Motor neuron (in vitro differentiated cells): ENCODE measurements at places on chromosomes 2 and 18. TPM values are rescaled to one million over a fixed set of nuclear protein-coding genes. Genes with fewer than 3 reads are reported as not detected.

The HDAC4 gene
- total RNA-seq = 16.2 and 18.5 TPM in 2 replicates

DNA sequence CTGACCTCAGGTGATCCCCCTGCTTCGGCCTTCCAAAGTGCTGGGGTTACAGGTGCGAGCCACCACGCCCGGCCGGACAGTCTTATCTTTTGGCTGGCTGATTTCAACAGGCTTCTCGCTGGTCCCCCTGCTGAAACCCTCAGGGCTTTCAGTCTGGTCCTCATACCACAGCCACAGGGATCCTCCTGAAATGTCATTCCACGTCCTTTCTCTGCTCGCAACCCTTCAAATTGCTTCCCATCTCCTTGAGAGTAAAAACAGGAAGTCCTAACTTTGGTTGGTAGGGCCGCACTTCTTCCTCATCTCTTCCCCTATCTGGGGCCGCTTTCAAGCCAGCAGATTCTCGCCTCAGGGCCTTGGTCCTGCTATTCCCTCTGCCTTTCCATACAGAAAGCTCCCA, 1.4 kb upstream of the CAB39 start:
- no peak for ATAC-seq

DNA sequence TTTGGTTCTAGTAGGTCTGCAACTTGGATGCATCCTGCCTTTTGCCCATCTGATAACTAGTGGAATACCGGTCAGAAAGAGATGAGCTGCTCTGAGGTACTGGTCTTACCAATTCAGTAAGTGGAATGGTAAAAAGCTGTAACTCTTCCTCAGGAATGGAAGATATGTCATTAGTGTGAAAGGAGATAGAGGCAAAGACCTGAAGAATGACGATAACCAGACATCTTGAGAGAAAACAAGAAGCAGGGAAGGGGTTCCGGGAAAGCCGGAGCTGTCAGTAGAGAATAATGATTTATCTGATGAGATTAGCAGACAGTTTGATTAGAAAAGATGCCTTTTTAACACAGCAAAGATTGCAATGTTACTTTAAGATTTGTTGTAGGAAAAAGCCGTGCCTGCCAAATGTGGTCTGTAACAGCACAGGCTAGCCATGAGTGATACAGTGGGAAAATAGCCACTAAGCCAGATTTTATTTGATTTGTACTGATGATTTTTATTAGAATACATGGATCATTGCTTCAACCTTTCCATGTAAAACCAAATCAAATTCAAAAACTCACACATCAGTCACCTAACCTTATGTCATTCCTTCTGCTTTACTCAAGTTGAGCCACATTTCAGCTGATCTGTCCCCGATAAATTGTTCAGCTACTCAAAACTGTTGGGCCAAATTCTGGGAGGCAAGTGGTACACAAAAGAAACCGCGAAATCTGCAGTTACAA, 110.0 kb downstream of the TCF4 start:
- ATAC-seq = peak; percentile 58

- ATAC-seq = no peak
Observed at GRCh38 chr2:165161510-165161909, 42.3 kb downstream of the SCN3A start.

DNA sequence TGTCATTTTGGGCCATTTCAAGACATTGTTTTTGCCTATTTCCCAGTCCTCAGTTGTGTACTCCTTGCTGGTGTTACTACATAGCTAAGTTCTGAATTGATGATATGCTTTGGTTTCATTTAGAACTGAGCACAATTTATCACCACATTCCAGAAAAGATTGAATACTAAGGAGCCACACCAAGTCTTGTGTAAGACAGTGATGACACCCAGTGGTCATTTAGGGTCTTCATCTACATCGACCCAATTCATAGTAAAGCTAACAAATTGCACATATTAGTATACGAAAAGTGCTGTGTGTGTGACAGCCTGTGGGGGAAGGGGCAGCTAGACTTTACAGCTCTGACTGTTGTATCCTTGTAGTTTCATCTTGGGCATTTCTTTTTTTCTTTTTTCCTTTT, 10.9 kb upstream of the DLX2 start:
- no peak for ATAC-seq

- no peak for ATAC-seq
Observed at GRCh38 chr18:63316612-63317555, 2.7 kb downstream of the BCL2 start.

DNA sequence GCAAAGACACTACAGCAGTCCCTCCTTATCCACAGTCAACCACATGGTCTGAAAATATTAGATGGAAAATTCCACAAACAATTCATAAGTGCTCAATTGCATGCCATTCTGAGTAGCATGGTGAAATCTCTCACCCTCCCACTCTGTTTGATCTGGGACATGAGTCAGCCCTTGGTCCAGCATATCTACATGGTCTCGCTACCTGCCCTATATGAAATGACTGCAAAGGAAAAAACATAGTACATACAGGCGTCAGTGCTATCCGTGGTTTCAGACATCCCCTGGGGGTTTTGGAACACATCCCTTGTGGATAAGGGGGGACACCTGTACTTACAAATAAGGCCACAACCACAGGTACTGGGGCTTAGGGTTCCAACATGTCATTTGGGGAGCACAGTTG, 73.7 kb downstream of the CABLES1 start:
- ATAC-seq = no peak

DNA sequence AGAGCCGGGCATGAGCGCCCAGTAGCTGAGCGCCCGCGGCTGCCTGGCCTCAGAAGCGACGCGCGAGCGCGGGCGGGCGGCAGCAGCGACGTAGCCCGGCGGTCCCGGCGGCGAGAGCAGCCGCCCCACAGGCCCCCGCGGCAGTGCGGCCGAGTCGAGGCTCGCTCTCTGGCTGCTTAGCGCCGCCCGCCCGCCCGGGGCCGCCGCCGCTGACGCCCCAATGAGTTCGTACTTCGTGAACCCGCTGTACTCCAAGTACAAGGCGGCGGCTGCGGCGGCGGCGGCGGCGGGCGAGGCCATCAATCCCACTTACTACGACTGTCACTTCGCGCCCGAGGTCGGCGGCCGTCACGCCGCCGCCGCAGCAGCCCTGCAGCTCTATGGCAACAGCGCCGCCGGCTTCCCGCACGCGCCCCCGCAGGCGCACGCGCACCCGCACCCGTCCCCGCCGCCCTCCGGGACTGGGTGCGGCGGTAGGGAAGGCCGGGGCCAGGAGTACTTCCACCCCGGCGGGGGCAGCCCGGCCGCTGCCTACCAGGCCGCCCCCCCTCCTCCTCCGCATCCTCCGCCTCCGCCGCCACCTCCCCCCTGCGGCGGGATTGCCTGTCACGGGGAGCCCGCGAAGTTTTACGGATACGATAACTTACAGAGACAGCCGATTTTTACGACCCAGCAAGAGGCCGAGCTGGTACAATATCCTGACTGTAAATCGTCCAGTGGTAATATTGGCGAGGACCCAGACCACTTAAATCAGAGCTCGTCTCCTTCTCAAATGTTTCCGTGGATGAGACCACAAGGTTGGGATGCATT, 847 bp downstream of the HOXD8 start:
- ATAC-seq = peak; percentile 64

DNA sequence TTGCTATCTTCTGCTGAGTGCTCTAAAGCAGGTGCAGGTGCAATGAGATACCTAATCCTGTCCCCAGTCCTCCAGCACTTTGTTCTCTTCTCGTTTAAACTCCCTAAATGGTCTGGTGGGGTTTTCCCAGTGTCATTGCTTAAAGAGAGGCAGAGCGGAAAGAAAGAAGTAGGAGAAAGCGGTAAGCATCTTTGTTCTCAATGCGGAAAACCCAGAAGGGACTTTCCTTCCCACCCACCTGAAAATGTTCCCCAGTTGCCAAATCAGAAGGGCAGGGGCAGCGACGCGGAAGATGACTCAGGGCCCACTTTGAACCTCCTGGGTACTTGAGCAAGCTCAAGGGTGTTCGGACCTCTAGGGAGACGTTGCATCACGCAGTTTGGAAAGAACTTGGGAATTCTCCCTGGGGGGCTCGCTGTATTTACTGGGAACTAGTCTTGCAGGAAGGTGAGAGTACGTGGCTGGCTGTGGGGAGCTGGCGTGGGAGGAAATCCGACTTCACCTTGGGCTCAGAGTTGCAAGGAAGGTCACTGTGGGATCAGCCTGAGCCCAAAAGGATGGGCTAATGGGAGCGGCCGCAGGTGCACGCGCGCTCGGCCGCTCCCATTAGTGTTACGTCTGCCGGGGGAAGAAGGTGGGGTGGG, 589 bp upstream of the SGPP2 start:
- no peak for ATAC-seq
